Immature natural killer cell (primary cell): ENCODE measurements at places on chromosomes 2 and 18.

DNA sequence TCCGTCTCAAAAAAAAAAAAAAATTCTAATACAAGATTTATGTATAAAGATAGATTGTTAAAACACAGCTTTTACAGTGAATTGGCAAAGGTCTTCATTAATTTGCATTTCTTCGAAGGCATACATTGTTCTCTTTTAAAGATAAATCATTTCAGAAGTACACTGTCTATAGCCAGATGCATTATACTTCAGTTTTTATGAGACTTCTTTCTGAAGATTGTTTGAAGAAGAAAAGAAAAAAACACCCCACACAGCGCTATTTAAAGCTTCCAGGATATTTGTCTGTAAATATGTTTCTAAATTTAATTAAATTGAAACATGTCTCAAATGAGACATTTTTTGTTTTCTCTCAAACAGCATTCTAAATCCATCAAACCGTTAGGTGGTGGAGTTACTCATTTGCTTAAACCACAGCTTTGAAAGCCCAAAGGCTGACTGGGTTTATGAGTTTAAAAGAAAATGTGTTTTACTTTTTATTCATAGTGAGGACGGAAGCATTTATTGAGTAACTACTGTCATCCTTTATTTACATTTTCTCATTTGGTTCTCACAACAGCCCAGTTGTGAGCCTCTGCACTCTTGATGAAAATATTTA is 42.4 kb upstream of the C1GALT1C1L start:
- no peak for DNase-seq

GRCh38 chr2:217286833-217287232 is 427.0 kb upstream of the TNP1 start:
- no peak for DNase-seq

DNA sequence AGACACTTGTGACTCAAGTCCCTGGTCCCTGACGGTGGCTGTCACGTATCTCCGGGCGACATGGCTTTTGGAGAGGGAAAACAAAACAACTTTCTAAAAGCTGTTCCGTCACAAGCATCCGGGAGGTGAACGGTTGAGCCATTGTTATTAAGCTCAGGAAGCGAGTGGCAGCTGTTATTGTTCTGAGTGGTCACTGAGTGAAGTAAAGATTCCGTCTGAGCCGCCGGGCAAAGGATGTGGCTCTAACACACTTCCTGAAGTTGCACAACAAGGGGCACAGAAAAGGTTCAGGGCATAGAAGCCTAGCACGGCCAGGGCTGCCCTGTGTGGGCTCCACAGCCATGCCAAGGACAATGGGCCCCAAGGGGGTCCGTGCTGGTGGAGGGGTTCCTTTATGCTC is 24.3 kb downstream of the INPP5D start:
- peak; percentile 78 for DNase-seq

GRCh38 chr18:79816981-79817606 is 19.4 kb downstream of the KCNG2 start:
- no peak for DNase-seq

DNA sequence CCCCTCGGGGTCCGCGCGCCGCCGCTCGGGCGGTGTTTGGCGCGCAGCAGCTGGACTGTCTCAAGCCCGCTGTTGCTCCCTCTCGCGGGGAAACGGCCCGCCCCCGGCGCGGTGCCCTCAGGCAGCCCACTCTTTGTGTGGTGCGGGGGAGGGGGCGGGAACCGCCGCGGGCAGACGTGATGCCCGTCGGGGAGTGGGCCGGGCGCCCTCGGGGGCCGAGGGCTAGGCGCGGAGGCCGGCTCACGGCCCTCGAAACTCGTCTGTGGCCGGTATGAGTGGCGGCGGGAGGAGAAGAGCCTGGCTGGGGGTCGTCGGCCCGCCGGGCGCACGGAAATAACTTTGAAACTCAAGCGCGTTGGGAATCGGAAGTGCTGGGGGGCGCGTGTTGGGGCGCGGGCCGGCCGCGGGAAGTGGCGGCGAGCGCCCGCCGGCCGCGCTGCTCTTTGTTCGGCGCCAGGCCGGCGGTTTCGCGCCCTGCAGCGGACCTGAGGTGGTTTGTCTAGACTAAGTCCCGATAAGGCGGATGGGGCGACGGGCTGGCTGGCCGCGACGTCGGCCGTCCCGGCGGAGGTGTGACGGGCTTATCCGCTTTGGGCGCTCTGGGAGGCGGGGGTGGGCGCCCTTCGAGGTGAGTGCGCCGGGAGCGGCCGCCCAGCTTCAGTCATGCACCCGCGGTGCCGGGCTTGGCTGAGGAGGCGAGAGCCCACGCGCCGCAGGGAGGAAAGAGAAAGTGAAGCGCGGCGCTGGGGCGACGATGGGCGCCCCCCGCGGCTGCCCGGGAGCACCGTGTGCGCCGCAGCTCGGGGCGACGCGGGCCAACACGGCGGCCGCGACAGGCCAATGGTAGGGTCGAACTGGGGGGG is 679 bp downstream of the PTMA start:
- peak; percentile 84 for DNase-seq

DNA sequence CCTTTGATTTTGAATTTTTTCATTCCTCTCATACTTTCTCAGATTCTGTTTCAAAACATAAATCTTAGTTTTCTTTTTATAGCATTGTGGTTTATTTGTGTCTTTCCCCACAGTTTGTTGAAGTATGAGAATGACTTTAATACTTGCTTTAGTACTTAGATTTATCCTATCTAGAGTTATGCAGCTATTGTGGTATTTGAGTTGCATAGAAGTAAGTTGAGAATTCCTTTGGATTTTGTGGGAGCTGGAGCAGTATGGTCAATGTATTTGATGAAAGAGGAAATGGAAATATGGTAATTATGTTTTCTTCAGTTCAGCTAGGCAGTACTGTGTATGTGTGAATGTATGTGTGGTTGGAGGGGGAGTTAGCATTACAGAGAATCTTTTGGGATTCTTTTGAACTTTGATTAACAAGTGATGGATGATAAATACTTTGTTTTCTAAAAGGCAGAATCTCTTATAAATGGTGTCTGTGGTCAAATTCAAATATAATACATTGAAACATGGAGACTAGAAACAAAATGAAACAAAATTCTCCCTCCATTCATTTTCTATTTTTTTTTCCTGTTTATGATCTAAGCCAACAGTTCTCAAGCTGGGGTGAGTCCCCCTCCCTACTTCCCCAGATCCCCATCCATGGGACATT is 3.0 kb downstream of the ACVR2A start:
- DNase-seq = no peak

DNA sequence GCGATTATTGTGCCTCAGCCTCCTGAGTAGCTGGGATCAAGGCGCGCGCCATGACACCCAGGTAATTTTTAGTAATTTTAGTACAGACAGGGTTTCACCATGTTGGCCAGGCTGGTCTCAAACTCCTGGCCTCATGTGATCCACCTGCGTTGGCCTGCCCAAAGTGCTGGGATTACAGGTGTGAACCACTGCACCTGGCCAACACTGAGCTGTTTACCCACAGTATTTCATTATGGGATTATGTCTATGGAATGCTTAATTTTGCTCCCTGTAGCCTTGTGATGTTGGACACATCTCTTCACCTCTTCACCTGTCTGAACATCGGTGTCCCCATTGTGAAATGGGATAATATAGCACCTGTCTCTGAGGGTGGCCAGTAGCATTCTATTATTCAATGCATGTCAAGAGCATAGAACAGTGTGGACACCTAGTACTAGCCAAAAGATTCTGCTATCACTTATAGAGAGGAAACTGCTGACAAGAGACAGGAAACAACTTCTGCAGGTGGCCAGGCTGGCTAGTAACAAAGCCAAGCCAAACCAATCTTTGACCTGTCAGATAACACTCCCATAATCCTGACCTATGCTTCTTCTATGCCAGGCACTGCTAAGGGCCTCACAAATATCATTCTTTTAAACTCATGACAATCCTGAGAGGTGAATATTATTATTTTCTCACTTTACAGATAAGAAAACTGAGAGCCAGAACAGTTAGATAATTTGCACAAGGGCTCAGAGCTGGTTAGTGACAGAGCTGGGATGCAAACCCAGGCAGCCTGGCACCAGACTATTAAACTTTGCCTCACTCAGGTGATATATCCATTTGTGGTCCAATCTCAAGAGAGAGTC is 29.4 kb upstream of the REEP1 start:
- DNase-seq = no peak

DNA sequence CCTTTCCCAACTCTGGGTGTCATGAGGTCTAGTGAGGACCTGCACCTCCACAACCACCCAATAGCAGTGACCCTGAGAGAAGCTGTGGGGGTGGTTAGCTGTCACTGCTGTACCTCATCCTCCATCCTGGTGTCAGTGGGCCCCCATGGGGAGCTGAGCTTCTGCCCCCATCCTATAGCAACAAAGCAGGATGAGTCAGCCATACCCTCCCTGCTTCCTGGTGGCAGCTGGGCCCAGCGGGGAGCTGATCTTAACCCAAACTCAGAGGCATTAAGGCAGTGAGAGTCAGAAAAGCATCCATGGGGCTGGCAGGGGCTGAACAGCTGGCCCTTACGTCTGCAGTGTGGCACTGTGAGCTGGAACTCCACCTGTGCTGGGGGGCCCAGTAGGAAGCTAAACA is 247.8 kb upstream of the HDAC4 start:
- DNase-seq = no peak

DNA sequence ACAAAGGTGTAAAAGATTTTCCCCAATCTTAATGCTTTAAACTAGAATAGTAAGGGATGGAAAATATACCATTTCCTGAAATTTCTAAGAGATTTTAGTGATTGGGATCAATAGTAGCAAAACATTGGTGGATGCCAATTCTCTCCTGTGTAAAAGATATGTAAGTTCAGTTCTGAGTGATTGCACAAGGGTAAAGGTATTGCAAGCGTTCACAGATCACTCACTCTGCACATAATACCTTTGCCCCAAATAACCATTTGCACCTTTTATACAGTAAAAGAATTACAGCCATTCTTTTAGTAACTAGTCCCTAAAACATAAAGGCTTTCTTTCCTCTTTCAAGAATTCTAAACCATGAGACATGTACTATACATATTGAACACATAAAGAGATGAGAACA is 13.0 kb upstream of the ZCCHC2 start:
- DNase-seq = no peak

GRCh38 chr2:27776097-27776496 is 4.6 kb downstream of the MRPL33 start:
- no peak for DNase-seq

GRCh38 chr2:139031722-139032121 is 251.5 kb upstream of the NXPH2 start:
- DNase-seq = no peak

- DNase-seq = peak; percentile 57
These were observed 475 bp downstream of the B3GNT2 start for GRCh38 chr2:62196278-62196901.

DNA sequence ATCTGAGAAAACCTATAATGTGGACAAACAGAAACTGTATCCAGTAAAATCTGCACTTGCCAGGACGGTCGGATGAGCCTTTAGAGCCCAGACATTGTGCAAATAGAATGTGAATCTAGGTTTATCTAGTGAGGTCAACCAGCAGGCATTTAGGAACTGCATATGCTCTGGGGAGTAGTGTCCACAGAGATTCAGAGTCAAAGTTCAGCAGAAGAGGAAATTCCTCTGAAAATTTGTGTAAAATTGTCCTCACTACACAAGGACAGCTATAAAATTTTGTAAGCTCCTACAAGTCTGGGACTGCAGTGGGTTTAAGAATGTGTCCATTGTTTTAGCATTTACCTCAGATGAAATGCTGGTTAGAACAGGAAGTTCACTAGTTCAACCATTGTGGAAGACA is 9.8 kb upstream of the NDUFV2 start:
- no peak for DNase-seq

DNA sequence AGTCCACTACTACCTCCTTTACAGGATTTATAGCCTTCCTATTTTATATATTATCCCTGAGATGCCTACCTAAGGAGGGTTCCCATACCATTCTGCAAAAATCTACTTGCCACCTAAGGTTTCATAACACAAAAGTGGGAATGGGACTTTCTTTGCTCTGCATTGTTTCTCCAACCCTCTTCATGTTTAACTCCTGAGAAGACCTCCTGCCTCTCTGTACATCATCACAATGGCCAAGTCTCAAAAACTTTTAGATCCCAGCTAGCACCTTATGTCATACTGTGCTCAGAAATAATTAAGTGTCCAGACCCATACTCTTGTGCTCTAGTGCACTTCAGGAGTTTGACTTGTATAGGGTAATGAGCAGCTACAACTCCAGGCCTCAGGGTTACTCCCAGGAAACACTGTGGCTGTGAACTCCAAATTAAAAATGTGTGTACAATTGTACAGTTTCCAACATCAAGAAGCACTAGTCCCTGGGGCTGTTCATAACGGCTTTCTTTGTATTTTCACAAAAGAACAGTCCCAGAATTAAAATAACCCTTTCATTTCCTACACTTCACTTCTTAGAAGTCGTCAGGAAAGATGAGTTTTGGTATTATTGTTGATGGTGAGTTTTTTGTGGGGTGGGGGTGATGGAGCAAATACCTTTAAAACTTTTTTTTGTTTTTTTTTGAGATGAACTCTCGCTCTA is 39.4 kb downstream of the METAP1D start:
- no peak for DNase-seq

DNA sequence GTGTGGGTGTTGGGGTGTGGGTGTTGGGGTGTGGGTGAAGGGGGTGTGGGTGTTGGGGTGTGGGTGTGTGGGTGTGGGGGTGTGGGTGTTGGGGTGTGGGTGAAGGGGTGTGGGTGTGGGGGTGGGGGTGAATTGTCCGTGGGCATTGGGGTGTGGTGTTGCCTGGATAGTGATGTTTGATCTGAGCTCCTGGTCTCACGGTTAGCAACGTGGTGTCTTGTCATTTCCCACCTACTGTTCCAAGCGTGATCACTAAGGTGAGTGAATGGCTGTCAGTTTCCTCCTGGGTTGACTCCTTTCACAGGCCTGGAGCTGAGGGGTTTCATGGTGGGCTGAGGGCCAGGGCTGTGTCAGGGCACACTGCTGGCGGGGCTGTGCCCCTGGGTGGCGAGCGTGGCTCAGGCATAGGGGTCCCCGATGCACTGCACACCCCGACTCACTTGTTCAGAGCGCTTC is 27.2 kb downstream of the RTP5 start:
- peak; percentile 21 for DNase-seq

DNA sequence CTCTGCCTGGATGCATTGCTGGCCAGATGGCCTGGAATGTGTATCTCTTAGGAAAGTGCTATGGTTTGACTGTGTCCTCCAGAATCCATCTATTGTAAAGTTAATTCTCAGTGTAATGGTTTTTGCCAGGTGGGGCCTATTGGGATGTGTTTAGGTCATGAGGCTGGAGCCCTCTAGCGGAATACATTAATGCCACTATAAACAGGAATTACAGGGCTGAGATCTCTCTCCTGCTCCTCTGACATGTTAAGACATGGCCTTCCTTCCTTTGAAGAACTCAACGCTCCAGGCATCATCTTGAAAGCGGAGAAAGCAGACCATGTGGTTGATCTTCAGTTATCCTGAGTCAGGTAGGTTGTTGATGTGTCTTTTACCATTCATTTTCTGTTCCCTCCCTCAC is 276.4 kb downstream of the RPIA start:
- DNase-seq = no peak

- no peak for DNase-seq
These were observed 156.5 kb upstream of the LRATD1 start for GRCh38 chr2:14475994-14476393.

DNA sequence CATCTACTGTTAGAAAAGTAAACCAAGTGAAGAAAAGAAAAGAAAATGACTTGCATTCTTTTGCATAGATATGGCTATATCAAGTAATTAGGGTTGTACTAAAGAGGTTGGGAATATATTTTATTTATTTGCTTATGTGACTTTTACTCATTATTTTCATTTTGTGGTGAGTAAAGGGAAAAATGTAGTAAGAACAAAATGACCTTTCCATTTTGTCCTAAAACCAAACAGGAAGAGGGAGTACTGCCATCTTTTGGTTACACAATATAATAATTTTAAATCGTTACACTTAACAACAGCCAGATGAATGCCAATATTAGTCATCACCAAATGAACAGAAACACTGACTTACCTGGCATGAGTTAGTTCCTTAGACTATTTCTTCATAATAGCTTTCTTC is 47.3 kb upstream of the NDUFV2 start:
- DNase-seq = no peak
